ENCODE measurements at places on chromosomes 4 and X.

DNA sequence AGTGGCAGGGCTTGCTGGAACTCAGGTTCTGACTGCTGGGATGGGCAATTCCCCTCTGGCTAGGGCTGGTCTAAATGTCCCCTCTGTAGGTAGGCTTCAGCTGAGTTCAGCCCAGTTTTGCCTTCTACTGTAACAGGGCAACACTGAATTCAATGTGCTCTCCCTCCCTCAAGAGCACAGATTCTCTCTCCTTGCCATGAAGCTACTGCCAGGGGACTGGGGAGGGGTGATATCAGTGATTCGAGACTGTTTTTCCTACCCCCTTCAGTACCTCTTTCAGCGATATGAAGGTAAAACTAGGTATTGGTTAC is 23.4 kb upstream of the STPG2 start:
- no peak for DNase-seq

DNA sequence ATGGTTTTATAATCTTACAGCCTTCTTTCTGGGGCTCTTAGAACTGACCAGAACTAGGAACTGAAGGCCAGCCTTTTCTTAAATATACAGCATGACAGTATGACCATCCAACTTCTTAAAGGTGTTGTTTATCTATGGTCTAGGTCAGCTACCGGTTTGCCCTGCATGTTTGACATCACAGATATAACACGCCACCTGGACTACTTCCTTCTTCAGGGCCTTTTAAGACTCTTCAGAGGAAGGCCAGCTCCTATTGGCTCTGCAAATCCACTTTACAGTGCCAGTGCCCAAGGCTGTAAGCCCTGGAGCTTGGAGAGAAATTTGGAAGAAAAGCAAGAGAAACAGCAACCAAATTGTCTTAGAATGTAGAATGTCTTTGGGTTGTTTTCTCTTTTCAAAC is 185.5 kb downstream of the MGST2 start:
- no peak for DNase-seq

- no peak for DNase-seq
Measured at GRCh38 chrX:71563921-71564320, 14.3 kb upstream of the GCNA start.

GRCh38 chr4:3267576-3268394 is 18.8 kb downstream of the MSANTD1 start:
- DNase-seq = no peak

DNA sequence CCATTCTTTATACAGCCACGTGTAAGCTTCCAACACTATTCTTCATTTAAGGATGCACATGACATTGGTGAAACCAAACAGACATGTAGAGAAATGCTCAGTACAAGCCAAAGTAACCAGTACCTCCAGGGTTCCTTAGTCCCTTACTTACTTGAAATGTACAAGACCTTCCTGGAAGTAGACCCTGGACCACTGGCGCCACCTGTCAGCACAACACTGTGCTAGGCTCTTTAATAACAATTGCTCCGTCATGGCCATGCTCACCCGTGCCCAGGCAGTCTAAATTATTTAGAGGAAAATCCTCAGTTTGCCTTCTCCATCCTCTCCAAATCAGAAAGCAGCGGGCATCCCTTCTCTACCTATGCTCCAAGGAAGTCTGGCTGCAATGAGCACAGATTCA is 52.7 kb downstream of the ADGRA3 start:
- no peak for DNase-seq

- no peak for DNase-seq
Measured at GRCh38 chr4:108763986-108764385, 1.1 kb upstream of the ETNPPL start.

DNA sequence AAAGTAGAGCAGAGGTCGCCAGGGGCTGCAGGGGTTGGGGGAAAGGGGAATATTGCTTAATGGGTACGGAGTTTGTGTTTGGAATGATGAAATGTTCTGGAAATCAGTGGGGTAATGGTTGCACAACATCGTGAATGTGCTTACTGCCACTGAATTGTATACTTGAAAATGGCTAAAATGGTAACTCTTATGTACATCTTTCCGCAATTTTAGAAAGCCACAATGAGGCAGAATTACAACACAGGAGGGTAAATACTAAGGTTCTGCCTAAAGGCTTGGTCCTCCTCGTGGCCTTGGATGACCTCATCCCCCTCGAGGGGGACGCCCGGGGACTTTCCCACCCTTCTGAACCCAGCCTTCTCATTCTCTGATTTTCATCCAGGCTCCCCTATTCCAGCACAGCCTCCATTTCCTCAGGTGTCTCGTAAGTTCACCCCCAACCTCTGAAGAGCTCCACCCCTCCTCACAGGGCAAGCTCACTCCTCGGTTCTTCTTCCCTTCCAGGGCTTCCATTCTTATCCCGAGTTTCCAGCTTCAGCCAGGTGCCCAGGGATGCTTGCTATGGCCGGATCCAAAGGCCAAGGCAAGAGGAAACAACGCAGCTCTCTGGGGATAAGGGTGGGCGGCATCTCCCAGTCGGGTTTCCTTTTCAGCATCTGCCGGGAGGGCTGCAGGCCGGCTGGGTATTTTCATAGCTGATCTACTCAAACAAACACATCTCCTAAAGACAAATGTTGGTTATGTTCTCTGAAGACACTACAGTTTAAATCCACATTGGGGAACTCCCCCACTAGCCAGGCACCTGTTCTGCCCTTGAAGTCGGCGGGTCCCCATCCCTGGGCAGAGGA is 71.3 kb upstream of the ACSL1 start:
- DNase-seq = no peak

GRCh38 chrX:9706421-9706820 is 59.2 kb downstream of the GPR143 start:
- no peak for DNase-seq

DNA sequence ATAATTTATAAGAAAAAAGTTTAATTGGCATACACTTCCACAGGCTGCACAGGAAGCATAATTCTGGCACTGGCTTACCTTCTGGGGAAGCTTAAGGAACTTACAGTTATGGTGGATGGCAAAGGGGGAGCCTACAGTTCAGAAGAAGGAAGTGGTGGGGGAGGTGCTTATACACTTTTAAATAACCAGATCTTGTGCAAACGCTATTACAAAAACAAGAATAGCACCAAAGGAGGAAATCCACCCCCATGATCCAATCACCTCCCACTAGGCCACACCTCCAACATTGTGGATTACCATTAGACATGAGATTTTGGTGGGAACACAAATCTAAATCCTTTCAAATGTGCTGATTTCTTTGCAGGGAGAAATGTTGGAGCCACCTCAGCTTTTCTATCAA is 287.7 kb downstream of the CPXCR1 start:
- no peak for DNase-seq

- DNase-seq = no peak
Measured at GRCh38 chr4:173189117-173189693, 20.6 kb downstream of the GALNT7 start.

- no peak for DNase-seq
Measured at GRCh38 chrX:20347481-20347880, 80.8 kb upstream of the RPS6KA3 start.

DNA sequence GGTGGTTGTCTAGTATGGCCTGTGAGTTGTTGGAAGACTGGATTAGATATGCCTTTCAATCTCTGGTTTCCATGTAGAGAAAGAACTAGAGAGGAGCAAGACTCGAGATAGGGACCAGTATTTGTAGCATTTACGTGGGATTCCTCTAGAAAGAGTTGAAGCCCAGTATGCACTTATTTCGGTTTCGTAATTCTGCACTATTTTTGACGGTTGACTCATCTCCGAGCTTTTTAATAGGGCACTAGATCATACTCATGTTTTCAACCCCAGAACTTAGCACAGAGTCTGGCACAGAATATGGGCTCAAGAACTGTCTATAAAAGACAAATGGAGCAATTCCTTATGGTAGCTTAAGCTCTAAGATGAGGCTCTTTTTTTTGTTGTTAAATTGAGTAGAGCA is 15.7 kb downstream of the HELT start:
- DNase-seq = no peak

DNA sequence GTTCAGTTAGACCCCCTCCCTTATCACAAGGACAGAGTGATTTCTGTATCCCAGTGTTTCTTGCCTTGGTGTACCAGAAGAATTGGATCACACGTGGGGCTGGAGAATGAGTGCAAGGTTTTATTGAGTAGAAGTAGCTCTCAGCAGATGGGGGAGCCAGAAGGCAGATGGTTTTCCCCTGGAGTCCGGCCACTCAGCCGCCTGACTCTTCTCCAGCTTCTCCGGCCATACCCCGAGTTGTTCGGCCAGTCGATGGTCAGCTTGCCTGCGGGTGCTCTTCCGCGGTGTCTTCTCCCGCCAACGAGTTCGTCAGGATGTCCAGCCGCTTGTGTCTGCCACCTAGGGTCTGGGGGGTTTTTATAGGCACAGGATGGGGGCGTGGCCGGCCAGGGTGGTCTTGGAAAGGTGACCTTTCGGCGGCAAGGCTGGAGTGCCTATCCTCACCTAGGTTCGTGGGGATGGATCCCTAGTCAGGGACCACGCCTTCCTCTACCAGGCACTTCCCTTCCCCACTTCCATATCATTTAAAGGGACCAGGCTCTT is 14.5 kb downstream of the GAB1 start:
- DNase-seq = no peak

DNA sequence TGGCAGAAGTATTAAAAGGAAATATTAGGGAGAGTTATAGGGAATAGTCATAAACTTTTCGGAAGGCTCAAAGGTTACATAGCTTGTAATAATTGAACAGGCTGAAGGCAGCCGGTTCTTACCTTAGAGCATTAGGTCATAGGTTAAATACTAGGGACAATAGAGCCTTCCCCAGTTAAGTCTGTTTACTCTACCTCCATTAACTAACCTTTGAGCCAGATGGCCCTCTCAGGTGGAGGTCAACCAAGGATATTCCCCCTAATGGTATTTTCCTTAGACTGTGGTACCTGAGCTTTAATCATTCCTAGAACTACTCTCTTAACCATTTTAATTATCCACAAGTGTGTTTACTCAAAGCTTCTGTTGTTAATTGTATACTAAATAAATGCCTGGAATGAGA is 920.9 kb upstream of the PABPC4L start:
- DNase-seq = no peak

DNA sequence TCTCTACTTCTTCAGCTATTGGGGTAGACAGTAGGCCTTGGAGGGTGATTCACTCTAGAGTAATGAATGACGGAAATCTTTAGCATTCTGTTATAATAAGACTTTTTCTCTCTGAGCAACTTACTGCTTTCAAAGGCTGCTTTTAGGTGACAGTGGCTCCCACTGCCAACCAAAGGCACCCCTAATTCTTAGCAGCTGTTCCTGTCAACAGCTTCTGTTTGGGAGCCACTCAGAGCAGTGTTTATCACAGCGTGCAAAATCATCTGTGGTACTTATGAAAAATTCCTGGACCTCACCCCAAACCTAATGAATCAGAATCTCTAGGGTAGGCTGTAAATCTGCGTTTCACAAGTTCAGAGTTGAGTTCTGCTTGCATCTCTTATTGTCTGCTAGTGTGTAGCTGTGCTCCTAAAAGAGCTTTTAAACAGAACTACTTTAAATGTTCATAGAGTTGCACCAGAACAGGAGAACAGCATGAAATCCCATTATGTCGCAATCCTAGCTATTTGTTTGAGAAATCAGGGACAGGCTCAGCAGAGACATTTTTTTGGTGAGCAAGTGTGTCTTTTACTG is 52.8 kb upstream of the POU4F2 start:
- DNase-seq = no peak

DNA sequence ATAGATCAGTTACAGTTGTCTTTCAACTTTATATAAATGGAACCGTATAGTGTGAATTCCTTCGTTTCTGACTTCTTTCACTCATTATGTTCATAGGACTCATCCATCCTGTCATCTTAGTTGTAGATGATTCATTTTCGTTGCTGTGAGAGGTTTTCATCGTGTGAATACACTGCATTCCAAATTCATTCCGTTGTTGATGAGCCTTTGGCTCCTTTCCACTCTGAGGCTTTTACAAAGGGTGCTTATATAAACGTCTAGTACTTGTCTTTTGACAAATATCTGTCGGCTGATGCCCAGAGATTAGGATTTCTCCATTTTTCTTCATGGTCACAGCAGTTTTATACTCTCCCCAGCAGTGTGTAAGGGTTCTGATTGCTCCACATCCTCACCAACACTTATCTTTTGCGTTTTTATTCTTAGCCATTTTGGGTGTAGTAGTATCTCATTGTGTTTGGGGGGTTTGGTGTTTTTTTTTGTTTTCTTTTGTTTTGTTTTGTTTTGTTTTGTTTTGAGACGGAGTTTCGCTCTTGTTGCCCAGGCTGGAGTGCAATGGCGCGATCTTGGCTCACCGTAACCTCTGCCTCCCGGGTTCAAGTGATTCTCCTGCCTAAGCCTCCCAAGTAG is 48.6 kb downstream of the LRP2BP start:
- no peak for DNase-seq

GRCh38 chrX:10007621-10008020 is 40.5 kb downstream of the CLDN34 start:
- no peak for DNase-seq

GRCh38 chr4:74364652-74365491 is at the start of gene EREG:
Gene EREG (plus strand): TSS chr4:74365145. CDS start chr4:74365309, 164 bp downstream.
- DNase-seq = peak; percentile 85

DNA sequence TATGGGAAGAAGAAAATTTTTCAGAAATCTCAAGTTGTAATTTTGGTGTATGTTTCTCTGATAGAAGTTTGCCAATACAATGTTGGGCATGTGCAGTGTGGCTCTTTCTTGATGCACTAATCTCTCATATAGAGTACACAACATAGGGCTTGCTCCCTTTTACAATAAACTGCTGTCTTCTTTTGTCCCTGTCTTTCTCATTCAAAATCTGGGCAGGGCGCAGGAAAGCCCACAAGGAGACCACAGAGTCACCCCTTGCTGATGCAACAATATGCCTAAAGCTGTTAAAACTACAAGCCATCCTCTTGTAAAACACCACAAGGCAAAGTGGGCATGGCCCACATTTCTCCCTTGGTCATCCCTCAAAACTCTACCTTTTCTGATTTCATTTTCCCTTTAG is 63.4 kb upstream of the TBC1D9 start:
- no peak for DNase-seq

- no peak for DNase-seq
Measured at GRCh38 chrX:153991013-153991580, 18.5 kb downstream of the TMEM187 start.

- no peak for DNase-seq
Measured at GRCh38 chr4:123747016-123747415, 350.4 kb downstream of the SPRY1 start.

GRCh38 chr4:120517966-120518365 is 404.6 kb downstream of the PRDM5 start:
- DNase-seq = peak; percentile 2

GRCh38 chrX:55638933-55639332 is 15.7 kb downstream of the FOXR2 start:
- no peak for DNase-seq

GRCh38 chrX:97704881-97705280 is 821.2 kb downstream of the RPA4 start:
- peak; percentile 4 for DNase-seq

GRCh38 chr4:181264893-181265292 is 978.3 kb upstream of the TENM3 start:
- DNase-seq = no peak
